ENCODE measurements at places on chromosomes 3 and 15.

DNA sequence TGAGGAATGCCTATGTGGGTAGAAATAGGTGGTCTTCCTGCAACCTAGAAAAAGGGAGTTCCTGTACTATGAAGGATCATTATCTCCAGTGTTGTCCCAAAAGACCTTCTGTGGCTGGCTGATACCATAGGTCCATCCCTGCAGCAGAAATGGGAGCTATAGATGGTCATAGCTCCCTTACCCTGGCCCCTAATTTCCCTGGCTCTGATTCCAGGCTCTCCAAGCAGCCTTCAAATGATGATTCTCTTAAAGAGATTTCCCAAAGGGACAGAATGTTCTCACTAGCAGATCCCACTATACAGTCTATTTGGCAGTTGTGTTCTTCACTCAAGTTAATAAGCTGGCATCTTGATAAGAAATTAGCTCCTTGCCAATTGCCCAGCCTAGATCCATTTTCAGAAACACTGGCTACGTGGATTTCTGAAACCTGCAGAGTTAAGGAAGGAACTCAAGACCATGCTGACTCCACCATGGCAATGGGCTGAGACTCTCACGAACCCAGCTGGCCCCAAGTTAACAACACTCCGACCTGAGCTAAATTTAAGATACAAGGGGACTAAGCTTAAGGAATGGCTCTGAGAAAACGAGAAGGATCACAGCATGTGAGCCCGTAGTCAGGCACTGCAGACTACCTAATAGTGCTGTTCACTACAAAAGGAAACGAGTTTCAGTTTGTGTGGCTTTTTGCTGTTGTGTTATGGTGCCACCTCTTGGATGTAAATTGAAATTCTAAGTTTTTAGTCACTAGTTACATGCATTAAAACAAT is 11.4 kb downstream of the C15orf40 start:
- DNase-seq = peak; percentile 5

DNA sequence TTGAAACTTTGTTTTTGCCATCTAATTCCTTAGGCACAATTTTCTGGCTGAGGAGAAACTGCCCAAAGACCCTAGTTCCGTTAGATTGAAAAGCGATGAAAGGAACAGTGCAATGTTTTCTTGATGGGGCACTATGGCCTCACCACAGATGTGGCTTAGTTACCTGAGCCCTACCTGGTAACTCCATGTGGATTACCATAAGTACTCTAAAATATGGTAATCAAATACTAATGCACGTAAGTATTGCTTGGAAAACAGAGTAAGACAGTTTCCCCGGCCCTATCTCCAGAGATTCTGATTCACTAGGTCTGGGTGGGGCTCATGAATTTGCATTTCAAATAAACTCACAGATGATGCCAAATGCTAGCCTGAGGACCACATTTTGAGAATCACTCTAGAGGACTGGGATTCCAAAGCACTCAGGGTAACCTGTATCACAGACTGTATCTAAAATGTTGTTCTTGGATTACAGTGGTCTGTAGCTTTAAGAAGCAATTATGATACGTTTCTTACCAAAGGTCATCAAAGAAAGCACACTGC is 806.3 kb downstream of the FHIT start:
- no peak for DNase-seq

GRCh38 chr3:58025837-58026569 is 17.8 kb downstream of the FLNB start:
- DNase-seq = no peak

DNA sequence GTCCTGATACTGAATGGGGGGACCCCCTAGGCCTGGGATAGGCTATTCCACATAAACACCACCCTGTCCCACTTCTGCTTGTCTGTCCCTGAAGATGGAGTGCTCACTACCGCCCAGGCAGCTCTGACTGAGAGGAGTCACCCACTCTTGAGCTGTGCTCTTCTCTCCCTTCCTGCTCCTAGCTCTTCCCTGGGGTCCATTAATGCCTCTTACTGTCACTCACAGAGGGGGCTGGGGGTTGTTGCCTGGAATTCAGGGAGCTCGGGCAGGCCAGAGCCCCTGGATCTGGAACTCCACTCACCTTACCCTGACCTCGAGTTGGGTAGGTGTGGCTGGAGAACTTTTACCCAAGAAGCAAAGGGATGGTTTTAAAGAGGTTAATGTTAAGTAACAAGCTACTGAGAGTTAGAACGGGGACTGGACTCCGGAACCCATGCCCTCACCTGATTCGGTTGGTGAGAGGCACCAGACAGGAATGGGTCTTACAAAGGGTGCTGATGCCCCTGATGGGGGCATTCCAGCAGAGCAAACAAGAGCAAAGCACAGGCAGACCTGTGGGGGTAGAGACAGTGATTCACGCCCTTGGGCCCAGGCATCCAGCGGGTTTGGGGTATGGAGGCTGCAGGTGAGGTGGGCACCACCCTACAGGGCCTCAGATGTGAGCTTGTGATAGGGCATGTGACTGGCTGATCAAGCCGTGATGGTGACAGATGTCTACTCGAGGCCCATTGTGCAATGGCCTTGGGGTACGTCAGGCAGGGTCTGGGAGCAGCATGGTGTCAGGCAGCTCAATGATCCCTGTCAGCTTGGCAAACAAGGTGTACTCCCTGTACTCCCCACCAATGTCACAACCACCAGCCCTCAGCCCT is 5.4 kb downstream of the NBEAL2 start:
- DNase-seq = no peak

- no peak for DNase-seq
These were observed 14.1 kb downstream of the SIDT1 start for GRCh38 chr3:113546414-113546893.

GRCh38 chr15:31042751-31043150 is 51.3 kb upstream of the MTMR10 start:
- DNase-seq = no peak

GRCh38 chr3:113124256-113124830 is 87.0 kb upstream of the BOC start:
- DNase-seq = no peak

DNA sequence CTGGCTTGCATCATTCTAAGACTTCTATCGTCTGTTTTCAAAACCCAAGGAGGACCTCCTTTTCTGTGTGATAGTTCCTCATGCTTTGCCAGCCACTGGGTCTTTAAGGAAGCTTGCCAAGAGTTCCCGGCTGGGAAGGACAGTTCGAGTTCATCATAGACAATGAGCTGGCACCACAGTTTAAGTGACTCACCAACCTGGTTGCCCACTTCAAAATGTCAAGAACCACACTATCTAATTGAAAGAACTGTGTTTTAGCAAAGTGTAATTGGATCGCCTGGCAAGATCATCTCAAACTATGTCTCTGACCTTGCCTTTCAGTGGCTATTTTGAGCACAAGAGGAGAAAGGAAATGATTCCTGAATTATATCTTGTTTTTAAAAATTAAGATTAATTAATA is 27.9 kb downstream of the SOX2 start:
- no peak for DNase-seq

GRCh38 chr3:69204315-69204957 is 82.0 kb upstream of the LMOD3 start:
- DNase-seq = no peak

GRCh38 chr3:32018757-32019564 is 37.4 kb downstream of the ZNF860 start:
- no peak for DNase-seq

GRCh38 chr3:76429581-76430177 is 610.2 kb upstream of the ROBO2 start:
- DNase-seq = no peak

- no peak for DNase-seq
These were observed 423 bp upstream of the PHLDB2 start for GRCh38 chr3:111858642-111859041.

- DNase-seq = no peak
These were observed 286.5 kb downstream of the NSUN3 start for GRCh38 chr3:94349310-94349878.

- DNase-seq = no peak
These were observed 159.2 kb downstream of the THSD4 start for GRCh38 chr15:71274448-71274798.

DNA sequence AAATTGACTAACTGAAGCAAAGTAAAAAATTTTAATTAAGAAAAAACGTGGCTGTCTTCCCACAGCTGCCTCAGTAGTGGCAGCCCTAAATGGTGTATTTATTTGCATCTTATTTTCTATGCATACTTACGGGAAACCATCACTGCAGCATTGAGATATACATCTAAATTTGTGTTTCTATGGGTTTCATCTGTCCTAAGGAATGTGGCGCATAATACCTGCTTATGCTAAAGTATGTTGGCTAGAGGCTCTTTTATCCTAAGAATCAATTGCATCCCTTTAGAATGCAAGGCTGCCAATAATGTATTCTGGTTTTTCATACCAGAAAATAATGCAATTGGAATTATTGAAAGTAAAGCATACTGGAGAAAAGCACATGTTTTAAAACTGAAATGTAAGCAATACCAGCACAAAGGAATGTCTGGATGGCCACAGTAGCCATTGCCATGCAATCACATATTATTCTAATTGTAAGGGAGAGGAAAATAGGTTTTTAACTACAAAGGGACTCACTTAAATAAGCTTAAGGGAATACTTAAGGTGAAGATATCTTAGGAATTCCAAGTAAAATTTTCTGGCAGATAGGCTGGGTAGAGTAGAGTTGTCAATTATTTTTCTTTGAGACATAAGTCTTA is 834.5 kb upstream of the NECTIN3 start:
- no peak for DNase-seq

DNA sequence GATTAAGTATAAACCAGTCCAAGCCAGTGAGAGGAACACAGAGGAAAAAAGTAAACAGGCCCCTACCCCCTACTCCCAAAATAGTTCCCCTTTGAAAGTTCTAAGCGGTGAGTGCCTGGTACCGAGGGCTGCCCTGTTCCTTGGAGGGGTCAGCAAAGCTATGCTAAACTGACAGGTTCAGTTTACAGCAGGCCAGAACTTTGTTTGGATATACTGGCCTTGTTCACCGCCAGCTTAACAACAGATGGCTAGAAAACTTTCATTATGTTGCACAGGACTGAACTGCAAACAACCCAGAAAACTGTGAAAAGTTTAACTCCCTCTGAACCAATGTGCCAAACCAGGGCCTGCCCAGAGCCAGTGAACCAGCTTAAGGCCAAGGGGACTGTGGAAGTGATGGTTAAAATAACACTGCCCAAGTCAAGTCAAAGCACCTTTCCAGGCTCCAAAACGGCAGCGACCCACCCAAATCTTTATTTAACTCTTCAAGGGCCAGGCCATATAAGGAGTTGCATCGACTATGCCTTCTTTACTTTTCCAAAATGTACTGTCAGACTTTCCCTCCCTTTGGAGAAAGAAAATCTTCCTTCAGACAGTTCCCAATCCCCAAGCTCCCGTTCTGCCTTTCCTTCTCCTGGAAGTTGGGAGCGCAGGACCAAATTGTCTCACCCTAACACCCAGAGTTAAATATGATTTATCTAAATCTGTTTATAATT is 448.0 kb downstream of the FOXP1 start:
- no peak for DNase-seq

GRCh38 chr3:14601692-14602005 is 49.9 kb upstream of the CCDC174 start:
- DNase-seq = no peak

DNA sequence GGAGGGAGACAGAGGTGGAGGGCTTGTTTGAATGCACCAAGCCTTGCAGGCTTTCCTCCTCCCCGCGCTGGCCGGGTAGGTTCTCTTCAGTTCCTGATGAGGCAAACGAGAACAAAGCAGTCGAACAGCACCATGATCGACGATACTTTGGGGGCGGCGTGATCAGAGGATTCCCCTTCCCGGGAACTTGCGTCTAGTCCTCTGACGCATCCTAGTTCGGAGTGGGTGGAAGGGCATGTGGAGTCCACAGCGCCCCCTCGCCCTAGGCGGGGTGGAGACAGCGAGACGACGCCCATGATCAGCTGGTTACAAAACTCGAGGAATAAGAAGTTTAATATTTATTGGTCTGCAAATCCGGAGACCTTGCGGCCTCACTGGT is 452 bp upstream of the SV2B start:
- no peak for DNase-seq

DNA sequence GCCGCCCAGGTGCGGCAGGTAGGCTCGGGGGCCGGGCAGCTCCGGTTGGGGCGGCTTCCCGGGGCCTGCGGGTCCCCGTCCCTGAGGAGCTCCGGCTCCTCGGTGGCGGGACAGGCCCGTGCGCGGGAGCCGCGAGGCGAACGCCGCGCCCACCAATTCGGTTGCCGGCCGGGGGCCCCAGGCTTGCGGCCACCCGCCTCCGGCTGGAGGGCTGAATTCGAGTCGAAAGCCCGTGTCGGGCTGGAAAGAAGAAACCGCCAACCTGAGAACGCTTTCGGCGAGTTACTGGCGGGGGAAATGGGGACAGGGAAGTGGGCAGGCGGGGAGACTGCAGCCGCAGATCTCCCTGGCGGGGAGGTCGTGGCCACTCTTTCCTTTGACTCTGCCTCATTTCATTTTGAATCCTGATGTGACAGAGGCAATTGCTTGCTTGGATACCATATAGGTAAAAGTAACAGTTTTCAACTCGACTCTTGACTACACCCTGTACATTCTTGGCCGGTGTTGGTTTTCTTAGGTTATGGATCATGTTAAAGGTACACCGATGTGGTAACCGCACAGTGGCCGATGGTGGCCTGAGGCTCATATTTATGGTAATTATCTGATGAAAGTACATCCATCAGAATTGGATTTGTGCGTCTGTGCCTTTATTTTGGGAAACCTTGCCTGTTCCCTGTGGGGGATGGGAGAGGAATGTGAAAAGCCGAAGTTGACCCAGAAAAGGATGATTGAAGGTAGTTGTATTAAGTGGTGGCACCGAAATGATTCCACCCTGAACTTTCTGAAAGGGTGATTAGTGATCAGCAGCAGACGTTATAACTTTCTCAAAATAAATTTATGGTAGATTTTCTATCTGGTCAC is 1.7 kb downstream of the B3GNT5 start:
- no peak for DNase-seq

DNA sequence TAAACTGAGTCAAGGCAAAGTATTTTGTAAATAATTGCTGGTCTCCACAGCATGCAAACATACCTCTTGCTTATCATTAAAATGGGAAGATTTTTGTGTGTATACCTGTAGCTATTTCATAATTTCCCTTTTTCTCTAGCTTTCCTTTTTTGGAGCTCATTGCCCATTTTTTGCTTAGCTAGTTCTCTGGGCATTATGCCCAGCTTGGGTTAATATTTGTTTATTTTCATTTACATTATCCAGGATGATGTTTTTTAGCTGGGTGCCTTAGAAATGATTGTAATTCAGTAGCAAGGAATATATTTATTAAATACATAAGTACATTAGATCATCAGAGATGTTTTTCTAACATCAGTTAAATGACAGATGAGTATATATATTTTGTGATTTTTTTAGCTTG is 1271.7 kb upstream of the GBE1 start:
- DNase-seq = no peak

DNA sequence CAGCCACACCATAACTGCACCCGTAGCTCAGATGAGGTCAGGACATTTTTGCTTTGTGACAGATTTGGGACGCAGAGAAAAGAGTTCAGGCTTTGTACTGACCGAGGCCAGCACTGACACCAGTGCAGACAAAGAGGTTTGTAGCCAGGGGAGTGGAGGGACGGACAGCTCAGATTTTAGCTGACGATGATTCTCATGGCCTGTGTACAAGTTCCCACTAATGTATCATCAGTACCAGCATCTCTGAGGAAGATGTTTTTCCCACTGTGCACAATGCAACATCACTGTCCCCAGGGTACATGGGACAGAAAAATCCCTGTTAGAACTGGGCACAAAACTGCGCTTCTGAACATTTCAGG is 112.7 kb downstream of the SLCO3A1 start:
- DNase-seq = no peak

All from activated naive CD4-positive, alpha-beta T cell (primary cell).